ENCODE measurements at places on chromosomes 6 and 20.

- no peak for DNase-seq
Observed at GRCh38 chr6:3738381-3739131, 13.0 kb downstream of the PXDC1 start.

- no peak for DNase-seq
Observed at GRCh38 chr6:45387236-45387635, 9.5 kb upstream of the SUPT3H start.

DNA sequence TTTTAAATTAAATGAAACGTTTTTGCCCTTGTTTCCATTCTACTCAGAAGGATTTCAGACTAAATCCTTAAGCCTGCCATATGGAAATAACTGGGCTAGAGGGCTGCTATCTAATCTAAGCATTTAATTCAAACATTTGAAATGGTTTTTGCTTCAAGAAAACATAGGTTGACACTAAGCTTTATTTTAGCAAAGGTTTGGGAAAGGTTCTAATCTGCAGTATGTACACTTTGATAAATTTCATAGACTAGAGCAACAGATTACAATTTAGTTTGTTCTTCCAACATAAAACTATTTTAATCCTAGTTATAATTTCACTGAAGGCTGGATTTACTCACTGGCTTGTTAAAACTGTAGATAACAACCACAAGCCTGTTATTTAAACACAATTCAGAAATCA, 72.1 kb downstream of the TMEM200A start:
- no peak for DNase-seq

- DNase-seq = no peak
Observed at GRCh38 chr20:1166948-1167720, 17.6 kb downstream of the TMEM74B start.

GRCh38 chr20:31594558-31595379, 10.3 kb upstream of the ID1 start:
- no peak for DNase-seq

DNA sequence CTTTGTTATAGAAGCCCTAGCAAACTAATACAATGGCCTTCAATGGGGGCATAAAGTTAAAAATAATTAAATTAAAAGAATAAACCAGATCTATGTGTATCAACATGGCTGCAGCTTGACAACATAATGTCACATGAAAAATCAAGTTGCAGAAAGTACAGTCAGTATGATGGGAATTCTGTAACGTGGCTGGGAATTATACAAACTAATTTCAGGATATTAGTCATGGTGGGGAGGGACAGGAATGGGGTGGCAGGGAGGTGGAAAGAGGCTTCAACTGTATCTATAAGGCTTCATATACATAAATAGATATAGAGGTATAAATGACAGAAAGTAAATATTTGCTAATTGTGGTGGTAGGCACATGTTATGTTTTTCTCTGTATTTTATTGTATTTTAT, 107.1 kb downstream of the UNC5CL start:
- no peak for DNase-seq

DNA sequence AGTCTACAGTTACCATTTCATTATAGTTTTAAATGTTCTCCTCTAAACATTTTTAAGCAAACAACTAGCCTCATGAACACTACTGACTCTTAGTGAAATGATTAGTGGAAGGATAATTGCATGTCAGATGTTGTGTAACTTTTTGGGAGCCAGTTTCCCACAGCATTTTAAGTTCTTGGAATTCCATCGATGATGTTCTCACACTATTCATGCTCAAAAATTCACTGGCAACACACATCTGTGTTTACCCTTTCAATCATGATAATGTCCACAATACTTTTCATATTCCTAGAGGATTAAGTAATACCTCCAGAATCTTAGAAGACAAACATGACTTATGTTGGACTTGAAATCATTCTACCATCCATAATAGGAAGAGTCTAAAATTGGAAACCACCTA, 678.1 kb upstream of the ID4 start:
- DNase-seq = no peak

DNA sequence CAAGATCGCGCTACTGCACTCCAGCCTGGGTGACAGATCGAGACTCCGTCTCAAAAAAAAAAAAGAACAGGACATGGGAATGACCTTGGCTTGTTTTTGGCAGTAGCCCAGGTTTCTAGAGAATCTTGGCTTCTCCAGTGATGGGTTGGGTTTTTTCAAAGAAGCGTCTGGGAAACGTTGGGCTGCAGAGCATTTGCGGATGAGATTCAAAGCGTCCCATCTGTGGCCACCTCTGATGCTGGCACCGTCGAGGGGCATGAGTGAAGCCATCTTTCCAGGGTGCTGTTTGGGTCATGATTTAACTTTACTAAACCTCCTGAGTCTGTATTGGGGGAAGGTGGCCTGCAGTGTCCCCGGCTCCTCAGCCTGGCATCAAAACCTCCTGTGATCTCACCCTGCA, 43.2 kb upstream of the SRF start:
- no peak for DNase-seq

- no peak for DNase-seq
Observed at GRCh38 chr6:150406948-150407347, 38.1 kb downstream of the IYD start.

- no peak for DNase-seq
Observed at GRCh38 chr20:22719167-22719591, 134.8 kb upstream of the FOXA2 start.

- no peak for DNase-seq
Observed at GRCh38 chr20:37757550-37757949, 63.7 kb downstream of the CTNNBL1 start.

GRCh38 chr20:42082611-42083010, 464.4 kb upstream of the CHD6 start:
- DNase-seq = no peak

DNA sequence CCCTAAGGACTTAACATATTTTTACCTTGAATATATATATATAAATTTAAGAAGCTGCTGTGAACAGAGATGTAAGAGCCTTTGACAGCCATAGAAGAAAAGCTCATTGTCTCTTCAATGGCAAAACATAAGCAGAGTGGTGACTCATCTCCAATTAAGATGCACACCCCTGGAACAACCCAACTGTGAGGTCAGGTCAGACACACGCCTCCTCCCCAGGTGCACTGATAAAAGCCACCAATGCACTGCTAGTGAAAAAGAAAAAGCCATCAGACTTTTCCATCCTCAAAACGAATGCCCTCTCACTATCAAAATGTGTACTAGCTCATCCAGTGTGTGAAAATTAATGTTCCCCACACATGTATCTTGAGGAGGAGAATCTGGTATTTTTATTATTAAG, 100.1 kb downstream of the SMLR1 start:
- DNase-seq = no peak

DNA sequence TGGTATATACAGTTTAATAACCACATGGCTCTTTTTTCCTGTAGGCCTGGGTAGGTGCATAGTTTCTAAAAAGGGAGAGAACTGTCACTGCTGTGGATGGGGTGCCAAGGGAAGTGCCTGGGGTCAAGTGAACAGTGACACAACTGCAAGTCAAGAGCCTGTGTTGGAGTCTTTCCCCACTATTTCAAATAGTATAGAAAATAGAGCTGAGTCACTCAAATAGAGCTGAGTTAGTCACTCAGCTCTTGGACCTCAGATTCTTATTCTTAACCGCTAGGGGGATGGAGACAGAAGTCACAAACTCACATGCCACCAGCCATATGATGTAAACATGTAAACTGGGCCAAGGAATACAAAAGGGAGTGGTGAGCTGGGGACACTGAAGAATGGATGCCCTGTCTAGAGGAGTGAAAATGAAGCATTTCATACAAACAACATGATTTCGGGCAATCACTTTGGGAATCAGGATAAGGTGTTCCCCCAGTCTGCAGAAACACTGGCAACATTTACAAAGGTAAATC, 2.1 kb downstream of the NQO2 start:
- DNase-seq = no peak

GRCh38 chr6:13624871-13625288, 9.7 kb downstream of the NOL7 start:
- DNase-seq = no peak

DNA sequence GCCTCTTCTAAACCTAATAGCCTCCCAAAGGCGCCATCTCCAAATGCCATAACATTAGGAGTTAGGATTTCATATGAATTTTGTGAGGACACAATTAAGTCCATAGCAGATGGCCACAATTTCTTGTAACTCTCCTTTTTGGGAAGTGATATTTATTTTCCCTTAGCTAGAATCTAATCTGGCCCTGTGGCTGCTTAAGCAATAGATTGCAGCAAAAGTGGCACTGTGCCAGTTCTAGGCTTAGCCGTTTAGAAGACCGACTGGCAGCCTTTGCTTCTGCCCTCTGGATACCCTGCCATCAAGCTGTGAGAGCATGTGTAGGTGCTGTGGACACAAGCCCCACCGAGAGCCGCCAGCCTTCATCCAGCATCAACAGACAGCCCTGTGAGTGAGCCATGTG, 15.9 kb upstream of the ADGB start:
- no peak for DNase-seq

GRCh38 chr6:155026022-155026705, 31.0 kb downstream of the TIAM2 start:
- no peak for DNase-seq

DNA sequence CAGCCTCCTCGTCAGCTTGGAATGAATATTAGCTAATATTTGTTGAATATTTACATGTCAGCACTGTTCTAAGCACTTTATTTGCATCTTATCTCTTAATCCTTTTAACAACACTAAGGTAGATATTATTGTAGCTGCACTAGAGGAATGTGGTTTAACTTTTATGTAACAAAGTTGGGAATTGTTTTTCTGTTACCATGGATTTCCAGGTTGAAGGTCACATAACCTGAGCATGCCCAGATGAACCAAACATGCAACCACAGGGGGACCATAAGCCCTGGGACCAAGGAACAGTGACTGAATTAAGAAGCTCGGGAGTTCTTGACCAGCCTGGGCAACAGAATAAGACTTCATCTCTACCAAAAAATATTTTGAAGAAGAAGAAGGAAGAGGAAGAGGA, 29.1 kb upstream of the YWHAB start:
- no peak for DNase-seq

GRCh38 chr20:17568972-17569521, 828 bp upstream of the DSTN start:
- DNase-seq = peak; percentile 64

- peak; percentile 58 for DNase-seq
Observed at GRCh38 chr6:89637960-89638319, 607 bp downstream of the LYRM2 start.

DNA sequence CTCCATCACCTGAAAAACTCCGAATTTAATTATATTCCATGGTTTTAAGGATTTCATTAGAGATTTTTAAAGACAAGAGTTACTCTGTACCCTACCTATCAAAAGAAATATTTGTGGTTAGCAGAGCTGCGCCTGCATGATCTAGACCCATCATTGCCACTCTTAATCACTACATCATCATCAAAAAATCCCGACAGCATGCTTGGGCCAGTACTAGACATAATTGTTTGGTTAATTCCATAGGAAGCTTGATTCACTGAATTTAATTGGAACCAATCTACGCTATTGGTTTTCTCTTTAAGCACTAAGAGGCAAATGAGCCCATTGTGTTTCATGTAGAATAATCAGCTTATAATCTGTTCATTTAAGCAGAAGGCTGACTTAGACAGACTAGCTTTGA, 33.4 kb upstream of the RNF217 start:
- DNase-seq = no peak

- DNase-seq = no peak
Observed at GRCh38 chr6:35470663-35471120, 2.5 kb downstream of the RPL10A start.

- DNase-seq = no peak
Observed at GRCh38 chr20:44730441-44730840, 15.2 kb upstream of the KCNK15 start.

DNA sequence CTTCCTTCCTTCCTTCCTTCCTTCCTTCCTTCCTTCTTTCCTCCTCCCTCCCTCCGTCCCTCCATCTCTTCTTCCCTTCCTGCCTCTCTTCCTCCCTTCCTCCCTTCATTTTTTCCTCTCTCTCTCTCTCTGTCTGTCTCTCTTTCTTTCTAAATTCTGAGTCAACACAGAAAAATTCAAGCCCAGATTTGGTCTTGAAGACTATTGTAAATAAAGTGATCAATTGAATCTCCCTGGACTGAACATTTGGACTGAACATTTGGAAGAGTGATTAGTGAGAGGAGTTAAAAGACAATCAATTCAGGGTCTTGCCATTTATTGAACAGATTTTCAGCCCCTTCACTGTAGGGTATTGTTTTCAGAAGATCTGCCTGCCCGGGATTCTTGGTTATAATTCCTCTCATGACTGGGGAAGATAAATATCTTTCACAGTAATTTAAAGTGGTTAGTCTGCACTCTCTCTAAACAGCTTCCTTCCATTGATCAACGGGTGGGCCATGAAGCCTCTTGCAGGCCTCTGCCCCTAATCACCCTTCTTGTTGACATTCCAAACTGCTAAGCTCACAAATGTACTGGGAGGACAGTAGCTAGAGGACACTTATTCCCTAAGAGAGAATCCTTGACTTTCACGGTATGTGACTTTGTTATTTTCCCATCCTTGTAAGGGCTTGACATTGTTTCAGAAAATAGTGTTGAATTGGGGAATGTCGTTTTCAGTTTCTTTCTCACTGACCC, 101.7 kb upstream of the BMP2 start:
- DNase-seq = no peak

DNA sequence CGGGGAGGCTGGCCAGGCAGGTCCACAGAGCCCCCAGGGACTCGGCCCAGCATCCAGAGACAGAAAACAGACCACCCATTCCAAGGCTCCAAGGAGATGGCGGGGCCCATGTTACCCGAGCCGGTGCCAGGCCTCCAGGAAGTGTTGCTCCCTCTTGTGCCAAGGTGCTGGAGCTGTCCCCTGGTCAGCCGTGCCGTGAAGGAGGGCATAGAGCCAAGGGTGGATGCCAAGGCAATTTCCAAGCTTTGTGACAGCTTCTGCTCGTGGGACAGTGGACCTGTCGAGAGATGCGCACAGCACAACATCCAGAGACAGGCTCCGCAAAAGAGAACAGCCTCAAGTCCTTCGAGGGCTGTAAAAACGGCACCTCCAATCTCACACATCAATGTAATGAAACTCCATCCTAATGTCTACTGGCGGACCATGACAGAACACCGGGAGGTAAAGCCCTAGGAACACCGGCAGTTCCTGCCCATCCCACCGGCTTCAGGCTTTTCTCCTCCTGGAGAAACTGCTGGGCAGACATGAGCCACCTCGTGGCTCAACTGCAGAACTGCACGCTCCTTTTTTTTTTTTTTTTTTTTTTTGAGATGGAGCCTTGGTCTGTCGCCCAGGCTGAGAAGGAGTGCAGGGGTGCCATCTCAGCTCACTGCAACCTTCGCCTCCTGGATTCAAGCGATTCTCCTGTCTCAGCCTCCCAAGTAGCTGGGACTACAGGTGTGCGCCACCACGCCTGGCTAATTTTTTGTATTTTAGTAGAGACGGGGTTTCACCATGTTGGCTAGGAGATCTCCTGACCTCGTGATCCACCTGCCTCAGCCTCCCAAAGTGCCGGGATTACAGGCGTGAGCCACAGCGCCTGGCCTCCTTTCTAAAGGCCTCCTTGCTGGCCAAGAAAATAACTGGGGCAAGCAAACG, 30.9 kb upstream of the AVP start:
- DNase-seq = peak; percentile 72
